ENCODE measurements at places on chromosomes 16 and 17.

- no peak for DNase-seq
Measured at GRCh38 chr17:67648032-67648905, 69.5 kb upstream of the NOL11 start.

DNA sequence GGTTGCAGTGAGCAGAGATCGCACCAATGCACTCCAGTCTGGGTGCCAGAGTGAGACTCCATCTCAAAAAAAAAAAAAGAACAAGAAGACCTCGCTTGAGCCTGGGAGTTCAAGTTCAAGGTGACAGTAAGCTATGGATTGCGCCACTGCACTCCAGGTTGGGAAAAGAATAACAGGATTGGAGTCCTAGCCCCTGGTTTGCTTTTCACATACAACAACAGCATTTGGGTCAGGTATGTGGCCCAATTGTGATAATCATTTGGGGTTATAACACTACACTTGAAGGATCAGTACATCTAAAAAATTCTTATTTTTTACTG, 3.4 kb upstream of the SEPHS2 start:
- DNase-seq = no peak

DNA sequence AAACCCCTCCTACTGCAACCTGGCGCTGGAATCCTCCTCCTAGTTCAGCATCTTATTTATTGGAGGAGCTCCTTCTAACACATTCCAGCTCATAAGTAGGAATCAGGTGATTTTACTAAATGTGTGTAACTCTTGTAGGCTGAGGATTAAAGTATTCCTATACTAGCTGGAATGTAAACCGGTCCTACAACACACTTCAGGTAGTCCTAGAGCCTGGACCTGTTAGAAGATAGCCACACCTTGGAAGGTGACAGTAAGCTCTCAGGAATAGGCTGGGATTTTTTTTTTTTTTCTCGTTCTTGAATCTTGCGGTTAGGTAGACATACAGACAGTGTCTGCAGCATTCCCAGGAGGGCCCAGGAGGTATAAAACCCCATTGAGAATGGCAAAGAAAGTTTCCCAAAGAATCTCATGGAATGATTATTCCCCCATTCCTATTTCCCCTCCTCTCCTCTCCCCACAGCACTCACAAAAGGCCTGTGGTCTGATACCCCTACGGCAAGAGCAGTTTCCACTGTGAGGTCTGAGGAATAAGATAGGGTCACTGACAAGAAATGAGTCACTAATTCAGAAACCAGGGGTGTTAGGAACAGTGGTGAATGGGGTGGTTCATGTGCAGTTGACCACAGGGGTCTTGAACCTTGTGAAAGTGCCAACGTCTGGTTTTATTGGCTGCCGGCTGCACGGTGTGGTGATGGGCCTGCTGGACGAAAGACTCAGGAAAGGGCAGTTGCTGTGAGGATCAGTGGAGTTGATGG, 267.1 kb downstream of the UTP18 start:
- no peak for DNase-seq

- DNase-seq = no peak
Measured at GRCh38 chr17:15194859-15195277, 70.3 kb downstream of the PMP22 start.

DNA sequence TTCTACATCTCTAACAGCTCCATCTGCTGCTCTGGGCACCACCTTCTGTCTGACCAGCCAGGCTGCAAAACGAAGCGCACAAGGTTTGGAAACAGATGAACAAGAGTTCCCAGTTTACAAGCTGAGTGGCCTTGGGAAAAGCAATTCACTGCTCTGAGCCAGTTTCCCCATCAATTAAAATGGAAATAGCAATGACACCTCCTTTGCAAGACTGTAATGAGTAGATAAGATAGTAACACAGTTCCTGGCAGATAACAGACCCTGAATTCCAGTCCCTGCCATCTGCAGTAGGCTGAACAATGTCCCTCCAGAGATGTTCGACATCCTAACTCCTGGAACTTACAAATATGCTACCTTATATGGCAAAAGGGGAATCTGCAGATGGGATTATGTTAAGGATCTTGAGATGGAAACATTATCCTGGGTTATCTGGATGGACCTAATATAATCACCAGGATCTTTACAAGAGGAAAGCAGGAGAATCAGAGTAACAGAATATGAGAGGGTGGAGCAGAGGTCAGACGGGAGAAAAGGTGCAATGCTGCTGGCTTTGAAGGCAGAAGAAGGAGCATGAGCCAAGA, 27.9 kb downstream of the CPPED1 start:
- no peak for DNase-seq

GRCh38 chr17:29112771-29113295, 67.4 kb downstream of the MYO18A start:
- DNase-seq = peak; percentile 55

GRCh38 chr17:30520436-30520835, 43.2 kb downstream of the GOSR1 start:
- DNase-seq = no peak

GRCh38 chr16:66070140-66070917, 296.2 kb upstream of the CDH5 start:
- DNase-seq = peak; percentile 69

DNA sequence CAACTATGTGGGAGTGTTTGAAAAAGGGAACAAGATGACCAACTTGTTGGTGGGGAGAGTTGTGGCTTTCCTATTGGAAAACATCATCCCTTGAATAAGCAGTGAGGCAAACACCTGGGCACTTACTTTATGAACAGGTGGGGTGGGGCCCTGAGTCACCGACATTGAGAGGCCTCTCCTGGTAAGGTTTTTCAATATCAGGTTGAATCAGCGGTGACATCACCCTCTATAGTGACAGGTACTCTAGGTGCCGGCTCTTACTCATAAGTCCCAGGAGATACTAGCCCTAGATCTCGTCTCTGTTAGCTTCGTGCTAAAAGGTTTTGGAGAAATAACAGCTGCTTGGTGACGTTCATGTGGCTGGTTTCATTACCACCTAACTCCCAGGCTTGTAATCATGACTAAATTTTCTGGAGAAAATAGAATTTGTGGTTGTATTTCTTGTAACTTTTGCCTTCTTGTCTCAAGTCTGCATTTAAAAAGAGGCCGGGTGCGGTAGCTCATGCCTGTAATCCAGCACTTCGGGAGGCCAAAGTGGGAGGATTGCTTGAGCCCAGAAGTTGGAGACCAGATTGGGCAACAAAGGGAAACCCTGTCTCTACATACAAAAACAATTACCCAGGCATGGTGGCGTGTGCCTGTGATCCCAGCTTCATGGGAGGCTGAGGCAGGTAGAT, 19.3 kb downstream of the CDH1 start:
- no peak for DNase-seq

Measured in left ventricle myocardium inferior (tissue), 1 donor.